Hematopoietic multipotent progenitor cell treated with erythropoietin and hydrocortisone succinate and interleukin-3 and kit ligand, for 8 days (in vitro differentiated cells): ENCODE measurements at places on chromosomes 6 and 20.
A peak's percentile ranks its signal among the peaks of the same experiment; 100 is the strongest.

DNA sequence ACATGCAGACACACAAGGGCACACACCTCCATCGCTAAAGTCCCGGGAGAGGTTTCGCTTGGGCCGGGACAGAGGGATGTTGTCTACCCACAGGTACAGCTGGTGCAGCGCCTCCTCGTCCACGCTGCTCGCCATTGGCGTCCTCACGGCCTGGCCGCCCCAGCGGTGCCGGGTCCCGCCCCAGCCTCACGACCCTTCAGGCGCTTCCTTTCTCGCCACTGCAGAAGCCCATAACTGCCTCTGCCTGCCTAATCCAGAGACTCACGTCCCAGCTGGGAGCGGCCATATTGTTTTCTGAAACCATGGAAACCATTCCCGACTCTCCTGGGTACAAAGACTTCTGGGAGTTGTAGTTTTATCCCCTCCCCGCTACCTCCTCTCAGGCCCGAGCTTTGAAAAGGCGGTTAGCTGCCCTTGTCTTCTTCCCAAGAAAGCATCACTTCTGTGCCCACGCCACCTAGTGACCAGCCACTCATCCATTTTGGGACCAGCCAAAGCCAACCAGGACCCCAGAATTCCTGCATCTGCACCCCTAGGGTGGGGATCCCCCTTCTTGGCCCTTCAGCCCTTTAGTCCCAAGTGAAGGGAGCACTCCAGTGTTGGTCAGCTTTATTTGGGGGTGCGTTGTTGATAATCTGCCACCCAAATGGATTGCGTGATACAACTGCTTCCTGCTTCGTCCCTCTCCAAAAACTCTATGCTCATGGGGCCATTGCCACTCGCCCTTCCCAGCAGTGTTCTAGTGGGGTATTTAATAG lies at the start of gene SPEF1:
Gene SPEF1, minus strand, starts transcription at position 296 of the 758 bp plus-strand sequence. Its CDS starts 161 bp downstream, at position 135.
- peak; percentile 93 for DNase-seq

- no peak for DNase-seq
Observed at GRCh38 chr6:136546331-136546730, 3.9 kb downstream of the MAP7 start.

GRCh38 chr6:129996387-129996786 lies 22.0 kb upstream of the L3MBTL3 start:
- no peak for DNase-seq

GRCh38 chr6:43992783-43993644 lies 134.2 kb downstream of the MRPL14 start:
- DNase-seq: no peak

- DNase-seq: peak; percentile 61
Observed at GRCh38 chr6:70884074-70884983, 72.5 kb downstream of the B3GAT2 start.

DNA sequence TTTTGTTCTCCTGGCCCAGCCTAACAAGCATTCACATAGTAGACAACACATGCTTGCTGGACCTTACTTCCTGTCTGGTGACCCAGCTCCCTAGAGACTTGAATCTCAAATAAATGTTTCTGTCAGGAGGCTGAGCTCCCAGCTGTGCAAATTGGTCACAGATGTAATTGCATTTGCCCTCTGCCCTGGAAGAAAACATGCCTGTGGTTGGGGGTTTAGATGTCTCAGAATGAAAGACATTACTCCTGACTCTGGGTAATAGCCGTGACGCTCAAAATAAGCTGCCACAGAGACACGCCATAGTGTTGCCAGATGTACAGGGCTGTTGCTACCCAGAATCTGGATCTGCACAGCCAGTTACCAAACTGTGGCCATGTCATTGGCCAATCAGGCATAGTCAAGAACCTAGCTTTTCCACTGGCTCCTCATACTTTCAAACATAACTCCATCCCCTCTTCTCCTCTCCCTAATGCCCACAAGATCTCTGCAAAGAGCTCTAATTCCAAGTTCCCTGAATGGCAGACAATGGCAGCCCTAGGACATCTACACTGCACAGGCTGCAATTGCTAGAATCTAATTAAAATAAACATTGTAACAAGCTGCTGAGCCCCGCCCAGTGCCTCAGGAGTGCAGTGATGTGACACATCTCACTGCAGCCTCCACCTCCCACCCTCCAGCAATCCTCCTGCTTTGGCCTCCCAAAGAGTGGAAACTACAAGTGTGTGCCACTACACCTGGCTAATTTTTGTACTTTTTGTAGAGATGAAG lies 32.8 kb upstream of the GMPR start:
- DNase-seq: no peak

GRCh38 chr6:143733510-143733909 lies 55.7 kb downstream of the PHACTR2 start:
- no peak for DNase-seq

GRCh38 chr6:14710421-14710820 lies 535.4 kb upstream of the JARID2 start:
- DNase-seq: no peak

DNA sequence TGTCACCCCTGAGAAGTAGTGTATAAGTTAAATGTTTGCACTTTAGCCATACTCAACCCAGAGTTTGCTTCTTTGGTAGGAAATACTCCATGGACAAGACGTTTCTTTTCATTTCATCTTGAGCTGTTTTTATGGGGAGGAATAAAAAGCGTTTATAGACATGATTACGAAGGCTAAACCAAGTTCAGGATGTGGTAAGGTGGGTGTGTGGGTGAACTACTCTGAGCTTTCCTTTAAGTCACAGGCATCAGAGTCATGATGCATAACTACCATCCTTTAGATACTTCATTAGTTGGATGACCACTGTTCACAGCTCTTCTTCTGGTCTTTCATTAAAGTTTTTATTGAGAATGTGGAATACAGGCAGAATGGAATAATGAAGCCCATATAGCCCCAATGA lies 48.9 kb downstream of the EBF4 start:
- DNase-seq: no peak
